ENCODE measurements at places on chromosomes 11 and 22.

DNA sequence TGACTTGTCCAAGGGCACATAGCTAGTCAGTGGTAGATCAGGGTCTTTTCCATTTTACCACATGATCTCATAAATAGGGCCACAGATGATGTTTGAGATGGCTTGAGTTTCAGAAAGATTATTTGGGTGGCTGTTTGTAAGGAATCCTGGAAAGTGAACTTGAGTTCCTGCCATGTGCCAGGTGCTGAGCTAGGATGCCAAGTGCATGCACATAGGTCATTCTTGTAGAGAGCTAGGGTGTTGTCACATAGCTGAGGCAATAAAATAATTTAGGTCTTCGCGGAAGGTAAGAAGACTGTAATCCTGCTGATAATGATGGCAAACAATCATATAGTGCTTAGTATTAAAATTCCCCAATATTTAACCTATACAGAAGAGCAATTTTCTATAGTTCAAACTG is 1162.6 kb upstream of the TENM4 start:
- no peak for ATAC-seq

- ATAC-seq = peak; percentile 40
Measured at GRCh38 chr11:76807206-76807875, 24.2 kb downstream of the TSKU start.

DNA sequence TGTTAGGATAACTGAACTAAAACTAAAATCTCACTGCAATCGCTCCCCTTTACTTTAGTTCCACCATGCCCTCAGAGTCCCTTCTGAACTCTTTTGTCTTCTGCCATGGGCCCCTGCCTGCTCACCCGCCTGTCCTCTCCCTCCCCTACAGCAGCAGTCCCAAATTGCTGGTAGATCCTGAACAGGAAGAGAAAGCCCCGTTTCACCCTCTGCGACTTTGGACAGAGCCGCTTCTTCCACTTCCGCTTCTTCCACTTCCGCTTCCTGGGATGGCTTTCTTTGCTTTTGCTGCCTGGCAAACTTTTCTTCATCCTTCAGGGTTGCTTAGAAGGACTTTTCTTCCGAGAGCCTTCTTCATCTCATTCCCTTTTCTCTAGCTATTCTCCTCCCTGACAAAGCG is 35.7 kb upstream of the TLCD5 start:
- ATAC-seq = no peak

- no peak for ATAC-seq
Measured at GRCh38 chr11:60195923-60196368, 13.1 kb upstream of the MS4A6A start.

DNA sequence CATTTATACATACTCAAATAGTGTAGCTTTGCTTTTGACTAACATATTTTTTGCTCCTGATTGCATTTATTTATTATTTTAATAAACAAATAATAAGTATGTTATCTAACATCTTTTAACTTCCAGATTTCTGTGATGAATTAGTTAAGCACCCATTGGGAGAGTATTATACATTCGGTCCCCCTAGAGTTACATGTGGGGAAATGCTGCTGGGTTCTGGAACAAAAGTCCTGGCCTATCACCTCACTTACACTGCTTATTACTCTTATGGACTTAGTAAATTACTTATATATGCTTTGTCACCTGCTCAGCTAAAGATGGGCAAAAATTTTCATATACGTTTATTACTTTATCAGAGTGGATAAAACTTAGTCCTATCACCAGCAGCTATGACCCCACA is 1163.0 kb downstream of the FAM181B start:
- no peak for ATAC-seq

Data from activated CD4-positive, CD25-positive, alpha-beta regulatory T cell treated with anti-CD3 and anti-CD28 coated beads, Interleukin-2, amount 50 U/mL, for 24 hours (primary cell).